ENCODE measurements at places on chromosomes 1 and 21.

DNA sequence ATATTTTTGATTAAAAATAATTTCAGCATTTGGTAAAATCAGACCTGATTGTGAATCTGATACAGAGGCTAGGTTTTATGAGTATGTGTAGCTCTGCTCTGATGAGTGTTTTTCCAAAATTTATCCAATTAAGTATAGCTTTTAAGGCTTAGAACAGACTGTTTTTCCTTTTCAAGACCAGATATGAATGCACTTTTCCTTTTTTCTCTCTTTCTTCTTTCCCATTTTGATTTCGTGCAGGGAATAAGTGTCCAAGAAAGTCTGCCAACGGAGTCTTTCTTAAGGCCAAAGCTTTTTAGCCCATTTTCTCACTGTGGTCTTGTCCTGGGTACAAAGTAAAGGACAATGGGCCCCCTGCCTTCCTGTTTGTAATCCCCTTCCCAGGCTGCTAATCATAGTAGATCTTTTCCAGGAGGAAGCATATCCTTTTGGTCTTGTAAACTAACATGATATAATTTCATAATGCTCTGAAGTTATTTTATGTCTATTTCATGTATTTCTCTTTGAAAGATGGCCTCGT is 2.9 kb downstream of the KIF1B start:
- no peak for DNase-seq

DNA sequence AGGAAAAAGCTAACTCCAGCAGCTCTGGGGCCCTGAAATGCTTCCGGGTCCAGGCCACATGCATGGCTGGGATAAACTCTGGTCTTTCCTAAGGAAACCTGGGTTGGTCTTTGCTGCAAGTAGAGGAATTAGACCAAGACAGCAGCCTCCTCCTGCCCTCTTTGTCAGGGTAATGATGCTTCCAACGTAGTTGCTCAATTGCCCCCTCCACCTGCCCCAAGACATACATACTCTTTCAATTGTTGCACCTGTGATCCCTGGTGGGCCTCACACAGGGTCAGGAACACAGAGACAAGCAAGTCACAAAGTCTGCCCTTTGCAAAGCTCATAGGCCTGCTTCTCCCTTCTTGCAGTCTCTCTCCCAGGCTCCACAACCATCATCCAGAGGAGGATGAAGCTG is 41.9 kb upstream of the GRIK3 start:
- no peak for DNase-seq

- no peak for DNase-seq
These were observed 4.7 kb downstream of the AKR7A3 start for GRCh38 chr1:19283891-19284290.

DNA sequence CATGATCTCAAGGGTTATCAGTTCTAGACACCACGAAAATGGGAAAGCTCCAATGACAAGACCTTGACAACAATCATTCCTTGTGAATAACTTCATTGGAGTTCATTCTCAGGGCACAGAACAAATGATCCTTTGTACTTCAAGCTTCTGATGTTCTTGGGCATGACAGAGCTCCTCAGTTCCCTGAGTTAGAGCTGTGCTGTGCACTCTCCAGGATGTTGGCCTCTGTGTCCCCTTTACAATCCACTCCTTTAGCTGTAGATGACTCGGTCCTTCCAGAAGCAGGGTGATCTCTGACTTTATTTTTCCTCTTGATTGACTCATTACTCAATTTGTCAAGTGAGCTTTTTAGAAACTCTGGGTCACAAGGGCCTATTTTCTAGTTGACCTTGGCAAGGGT is 3.9 kb upstream of the FAM78B start:
- DNase-seq, result no peak

GRCh38 chr1:151849126-151849525 is 4.4 kb downstream of the THEM5 start:
- no peak for DNase-seq

DNA sequence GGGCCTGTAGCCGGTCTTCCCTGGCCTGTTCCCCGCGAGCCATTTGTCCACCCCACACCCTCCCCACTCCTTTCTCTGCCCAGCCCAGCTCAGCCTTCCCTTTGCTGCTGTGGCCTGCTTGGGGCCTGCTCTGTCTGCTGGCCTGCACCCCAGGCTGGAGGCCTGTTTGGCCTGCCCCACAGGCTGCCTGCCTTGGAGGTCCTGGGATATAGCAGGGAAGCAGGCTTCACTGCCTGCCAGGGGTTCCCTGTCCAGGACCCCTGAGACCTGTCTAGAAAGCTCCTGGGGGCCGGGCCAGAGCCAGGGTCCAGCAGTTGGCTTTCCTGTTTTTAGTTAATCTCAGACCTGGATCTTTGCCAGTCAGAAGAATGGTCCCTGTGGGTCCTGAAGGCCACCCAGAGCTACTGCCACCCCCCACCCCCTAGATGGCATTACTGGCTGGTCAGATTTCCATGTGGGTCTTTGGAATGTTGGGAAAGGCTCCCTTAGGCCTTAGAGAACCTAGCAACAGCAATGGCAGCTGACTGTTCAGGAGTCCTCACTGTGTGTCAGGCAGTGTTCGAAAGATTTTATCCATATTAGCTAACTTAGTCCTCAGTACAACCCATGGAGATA is 7.7 kb downstream of the ZNF362 start:
- DNase-seq, result no peak

DNA sequence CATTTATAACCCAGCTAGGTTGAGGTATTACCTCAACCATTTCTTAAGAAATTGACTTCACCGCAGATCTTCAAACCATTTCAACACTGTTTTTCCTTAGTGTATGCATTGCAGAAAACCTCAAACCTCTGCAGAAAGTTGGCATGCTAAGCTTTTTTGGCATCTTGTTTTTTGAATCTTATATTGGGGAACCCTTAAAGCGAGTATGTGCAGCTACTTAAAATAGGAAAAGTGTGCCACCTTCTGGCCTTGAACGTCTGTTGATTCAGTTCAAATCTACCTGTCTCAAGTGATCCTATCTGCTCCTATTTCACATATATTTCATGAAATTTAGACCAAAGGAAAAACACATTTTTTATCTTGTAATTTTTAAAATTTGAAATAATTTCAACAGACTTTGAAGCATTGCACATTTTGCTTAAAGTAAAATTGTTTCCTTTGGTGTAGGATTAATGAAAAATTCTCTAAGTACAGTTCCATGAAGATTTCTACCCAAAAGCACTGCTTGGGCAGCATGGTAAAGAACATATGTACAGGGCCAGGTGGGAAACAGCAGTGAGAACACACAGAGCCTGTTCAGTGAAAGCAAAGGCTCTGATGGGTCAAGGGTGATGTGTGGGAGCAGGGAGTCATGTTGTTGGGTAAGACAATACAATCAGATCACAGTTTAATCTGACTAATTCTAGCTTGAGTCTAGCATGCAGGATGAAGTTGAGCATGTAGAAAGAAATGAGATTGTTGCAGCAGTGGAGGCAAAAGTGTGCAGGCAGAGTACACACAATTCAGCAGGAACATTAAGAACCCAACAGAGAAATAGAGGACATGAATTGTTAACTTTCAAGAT is 17.2 kb downstream of the HENMT1 start:
- peak; percentile 49 for DNase-seq

DNA sequence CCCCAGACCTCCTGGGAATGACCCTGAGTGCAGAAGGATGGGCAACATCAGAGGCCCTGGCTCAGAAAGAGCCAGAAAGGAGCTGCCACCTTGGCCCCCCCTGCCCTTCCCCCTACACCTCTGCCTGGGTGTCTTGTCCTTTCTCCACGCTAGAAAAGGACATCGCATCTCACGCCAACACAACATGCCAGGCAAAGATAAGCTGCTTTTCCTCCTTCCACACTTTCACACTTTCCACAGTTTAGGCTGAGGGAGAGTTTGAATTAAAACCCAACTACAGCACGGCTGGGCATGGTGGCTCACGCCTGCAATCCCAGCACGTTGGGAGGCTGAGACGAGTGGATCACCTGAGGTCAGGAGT is 109.5 kb downstream of the SPSB1 start:
- no peak for DNase-seq

- no peak for DNase-seq
These were observed 462.3 kb upstream of the NFIA start for GRCh38 chr1:60620087-60620486.

DNA sequence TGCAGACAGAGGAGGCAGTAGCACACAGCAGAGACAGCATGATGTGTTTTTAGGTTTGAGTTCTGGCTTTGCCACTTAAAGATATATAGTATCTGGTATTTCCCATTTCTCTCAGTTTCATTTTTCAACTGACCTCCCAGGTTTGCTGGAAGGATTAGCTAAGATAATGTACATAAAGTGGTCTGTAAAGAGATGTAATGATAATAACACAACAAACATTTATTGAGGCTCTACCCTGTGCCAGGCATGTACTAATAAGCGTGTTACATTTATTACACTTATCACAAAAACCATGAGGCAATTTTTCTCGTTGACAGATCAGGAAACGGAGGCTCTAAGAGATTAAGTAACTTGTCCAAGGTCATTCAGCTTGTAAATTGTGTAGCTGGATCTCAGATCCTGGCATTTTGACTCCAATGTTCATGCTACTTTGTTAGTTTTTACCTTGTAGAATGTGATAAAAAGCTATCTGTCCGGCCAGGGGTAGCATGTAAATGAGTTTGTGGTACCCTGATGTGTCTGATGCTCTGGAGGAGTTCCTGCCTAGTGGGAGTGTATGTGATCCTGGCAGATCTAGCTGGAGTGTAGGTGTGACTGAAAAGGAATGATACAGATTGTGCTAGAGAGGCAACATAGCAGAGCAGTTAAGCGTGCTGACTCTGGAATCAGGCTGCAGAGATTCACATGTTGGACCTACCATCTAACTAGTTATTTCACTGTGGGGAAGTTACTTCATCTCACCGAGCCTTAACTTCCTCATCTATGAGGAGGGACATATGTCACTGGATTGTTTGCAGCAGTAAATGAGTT is 146.6 kb downstream of the VPS13D start:
- no peak for DNase-seq

- no peak for DNase-seq
These were observed 10.5 kb downstream of the SPOCD1 start for GRCh38 chr1:31805318-31805717.

GRCh38 chr1:203038891-203039608 is 12.8 kb downstream of the PPFIA4 start:
- DNase-seq, result peak; percentile 59

GRCh38 chr1:226454349-226454748 is 46.5 kb upstream of the PARP1 start:
- DNase-seq, result no peak

DNA sequence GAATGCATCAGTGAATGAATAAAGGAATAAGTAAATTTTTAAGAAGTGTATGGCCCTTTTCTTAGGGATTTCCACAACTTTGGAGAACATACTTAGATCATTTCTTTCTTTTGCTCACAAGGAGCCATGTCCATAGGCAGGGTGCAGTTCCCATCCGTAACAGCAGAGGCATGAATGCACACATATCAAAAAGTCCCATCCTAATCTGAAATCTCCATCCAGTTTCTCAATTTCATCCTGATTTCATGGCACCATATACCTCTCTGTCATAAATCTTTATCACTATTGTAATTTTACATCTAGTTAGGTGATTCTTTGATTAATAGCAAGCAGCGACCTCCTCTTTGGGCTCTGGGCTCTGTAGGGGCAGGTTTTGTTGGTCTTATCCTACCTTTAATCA is 359.2 kb downstream of the RRAGC start:
- no peak for DNase-seq

DNA sequence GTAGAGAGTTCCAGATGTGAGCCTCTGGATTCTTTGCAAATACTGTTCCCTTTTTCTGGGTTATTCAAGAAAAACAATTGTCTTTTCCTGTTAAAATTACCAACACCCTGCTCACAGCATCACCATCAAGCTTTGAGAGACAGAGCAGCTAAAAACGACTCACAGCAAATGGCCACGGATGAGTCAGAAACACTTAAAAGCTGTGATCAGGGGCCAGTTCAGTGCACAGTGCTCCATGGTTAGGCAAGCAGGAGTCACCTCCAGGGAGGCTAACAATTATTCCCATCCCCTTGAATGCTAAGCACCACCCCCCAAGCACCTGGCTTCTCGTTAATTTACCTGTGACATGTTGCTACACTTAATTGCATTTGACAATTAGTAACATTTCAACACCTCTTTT is 128.4 kb upstream of the CAMK1G start:
- peak; percentile 35 for DNase-seq

DNA sequence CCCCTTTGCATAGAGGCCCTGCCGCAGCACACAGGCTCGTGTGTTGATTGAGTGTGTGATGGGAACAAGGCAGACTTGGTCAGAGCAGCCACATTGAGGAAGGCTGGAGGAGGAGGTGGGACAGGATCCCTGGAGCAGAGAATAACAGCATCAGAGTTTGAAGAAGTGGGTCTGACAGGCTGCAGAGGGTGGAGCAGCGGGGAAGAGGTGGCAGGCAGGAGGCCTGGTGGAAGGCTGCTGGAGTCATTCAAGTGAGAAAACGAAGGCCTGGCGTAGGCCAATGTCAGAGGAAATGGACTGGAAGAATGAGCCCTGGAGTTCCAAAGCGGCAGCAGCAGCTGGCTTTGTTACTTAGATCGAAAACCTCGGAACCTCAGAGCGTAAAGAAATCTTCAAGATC is 115.0 kb upstream of the GRIK3 start:
- DNase-seq, result no peak

DNA sequence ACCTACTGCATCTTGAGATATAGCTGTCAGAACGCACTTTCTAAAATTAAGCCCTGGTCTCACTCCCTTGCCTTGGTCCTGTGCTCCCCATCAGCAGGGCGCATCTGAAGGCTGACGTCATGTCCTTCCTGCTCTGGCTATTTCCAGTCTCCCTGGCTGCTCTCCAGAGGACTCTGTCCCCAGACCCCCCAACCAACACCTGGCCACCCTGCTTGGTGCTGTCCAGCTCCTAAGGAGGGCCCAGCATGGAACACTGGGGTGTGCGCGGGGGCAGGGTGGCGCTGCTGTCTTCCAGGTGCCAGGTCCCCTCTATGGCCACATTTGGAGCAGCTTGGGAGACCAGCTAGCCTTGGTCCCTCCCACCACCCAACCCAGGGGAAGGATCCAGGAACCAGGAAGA is 8.3 kb downstream of the TNNT2 start:
- DNase-seq, result no peak

GRCh38 chr1:15501208-15502032 is 22.6 kb downstream of the CASP9 start:
- DNase-seq, result peak; percentile 71

Measured in NCI-H2107 (cell line).